ENCODE measurements at places on chromosomes 3 and 15. TPM values are rescaled to one million over a fixed set of nuclear protein-coding genes. Genes with fewer than 3 reads are reported as not detected.

The SMCO1 gene
- total RNA-seq = not detected

The MAPK6 gene
- 109 TPM for total RNA-seq

- no peak for DNase-seq
Observed at GRCh38 chr15:84624359-84624758, 23.6 kb downstream of the ZSCAN2 start.

DNA sequence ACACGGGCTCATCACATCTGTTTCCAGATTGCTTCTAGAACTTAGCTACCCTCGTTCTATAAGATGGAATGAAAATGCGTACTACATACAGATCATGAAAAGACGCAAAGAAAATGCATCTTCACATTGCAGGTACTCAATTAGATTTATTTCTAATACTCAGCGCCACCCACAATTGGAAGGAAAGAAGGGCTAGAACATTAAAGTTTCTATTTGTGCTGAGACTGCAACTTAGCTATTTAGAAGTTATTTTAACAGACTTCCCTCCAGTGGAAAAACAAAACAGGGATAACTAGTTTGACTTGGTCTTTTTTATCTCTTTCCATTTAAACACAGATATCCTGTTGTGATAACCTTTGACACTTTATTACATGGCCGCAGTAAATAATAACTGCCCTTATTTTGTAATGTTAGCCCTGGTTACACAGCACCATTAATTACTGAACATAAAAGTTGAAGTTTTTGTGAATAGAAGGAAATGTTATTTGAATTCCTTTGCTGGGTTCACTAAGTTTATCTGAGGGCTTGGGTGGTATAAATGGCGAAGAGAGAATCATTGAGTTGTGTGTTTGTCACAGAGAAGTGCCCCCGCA lies 86.9 kb upstream of the SLC25A26 start:
- DNase-seq = no peak

GRCh38 chr3:8556473-8556869 lies 54.8 kb downstream of the LMCD1 start:
- DNase-seq = no peak

- DNase-seq = peak; percentile 7
Observed at GRCh38 chr3:42505128-42505848, 2.8 kb downstream of the VIPR1 start.

DNA sequence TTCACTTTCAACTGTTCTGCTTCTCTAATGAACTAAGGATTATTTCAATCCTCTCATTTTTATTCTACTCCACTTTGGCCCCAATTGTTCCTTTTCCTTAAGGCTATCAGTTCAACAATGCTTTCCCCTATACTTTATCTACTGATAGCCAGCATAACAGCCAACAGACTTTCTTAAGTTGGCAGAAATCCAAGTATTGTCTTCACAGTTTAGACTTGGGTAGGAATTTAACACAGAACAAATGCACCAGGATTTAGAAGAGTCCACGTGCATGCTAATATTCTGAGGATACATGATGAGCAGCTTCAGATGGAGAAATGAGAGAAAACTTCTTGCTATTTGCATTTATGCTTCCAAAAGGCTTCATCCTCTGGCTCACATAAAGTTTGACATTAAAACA lies 54.8 kb downstream of the FBN1 start:
- no peak for DNase-seq

DNA sequence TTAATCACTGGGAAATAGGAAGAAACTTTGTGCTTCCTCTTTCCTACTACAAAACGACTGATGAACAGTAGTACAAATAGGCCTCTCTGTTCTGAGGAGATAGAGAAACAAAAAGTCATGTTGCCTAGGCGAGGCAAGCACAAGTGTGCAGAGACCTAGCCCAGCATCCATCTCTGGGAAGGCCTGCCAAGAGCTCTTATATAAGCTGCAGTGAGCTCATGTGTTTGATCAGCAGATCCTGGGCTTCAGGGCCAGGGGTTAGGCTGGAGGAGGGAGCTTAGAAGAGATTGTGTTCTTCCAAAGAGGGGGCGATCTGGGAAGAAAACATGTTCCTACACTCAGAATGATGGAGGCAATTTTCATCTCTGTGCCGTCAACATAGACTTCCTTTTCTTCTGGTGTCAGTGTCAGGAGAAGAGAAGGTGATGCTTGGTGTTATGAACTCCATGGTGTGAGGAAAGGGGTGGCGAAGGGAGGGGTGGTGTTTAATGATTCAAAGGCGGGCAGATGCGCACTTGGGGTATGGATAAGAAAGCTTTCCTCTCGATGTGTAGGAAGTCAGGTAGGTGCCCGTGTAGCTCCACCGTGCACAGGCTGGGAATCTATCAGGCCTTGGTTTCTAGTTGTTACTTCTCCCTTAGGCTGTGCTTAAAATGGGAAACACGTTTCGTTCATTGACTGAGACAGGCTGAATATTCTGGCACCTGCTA lies 29.5 kb upstream of the ETV5 start:
- no peak for DNase-seq

DNA sequence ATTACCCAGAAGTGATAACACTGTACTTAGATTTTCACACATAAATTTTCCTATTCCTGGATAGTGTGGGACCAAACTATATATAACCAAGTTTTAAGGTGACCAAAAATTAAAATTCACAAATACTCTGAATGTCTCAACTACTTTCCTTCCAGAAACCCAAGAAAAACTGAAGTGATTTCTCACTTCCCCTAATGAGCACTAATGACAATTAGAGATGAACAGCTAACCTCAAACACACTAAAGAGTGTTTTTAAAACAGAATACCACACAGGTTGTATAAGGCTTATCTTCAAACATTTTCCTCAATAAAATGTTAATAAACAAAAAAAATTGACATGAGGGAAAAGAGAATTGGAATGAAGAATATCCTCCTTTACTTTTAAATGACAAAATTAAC lies 188.2 kb downstream of the ZBTB20 start:
- no peak for DNase-seq

All from glutamatergic neuron (in vitro differentiated cells).